Retinal pigment epithelial cell (primary cell): ENCODE measurements at places on chromosomes 5 and 9.

DNA sequence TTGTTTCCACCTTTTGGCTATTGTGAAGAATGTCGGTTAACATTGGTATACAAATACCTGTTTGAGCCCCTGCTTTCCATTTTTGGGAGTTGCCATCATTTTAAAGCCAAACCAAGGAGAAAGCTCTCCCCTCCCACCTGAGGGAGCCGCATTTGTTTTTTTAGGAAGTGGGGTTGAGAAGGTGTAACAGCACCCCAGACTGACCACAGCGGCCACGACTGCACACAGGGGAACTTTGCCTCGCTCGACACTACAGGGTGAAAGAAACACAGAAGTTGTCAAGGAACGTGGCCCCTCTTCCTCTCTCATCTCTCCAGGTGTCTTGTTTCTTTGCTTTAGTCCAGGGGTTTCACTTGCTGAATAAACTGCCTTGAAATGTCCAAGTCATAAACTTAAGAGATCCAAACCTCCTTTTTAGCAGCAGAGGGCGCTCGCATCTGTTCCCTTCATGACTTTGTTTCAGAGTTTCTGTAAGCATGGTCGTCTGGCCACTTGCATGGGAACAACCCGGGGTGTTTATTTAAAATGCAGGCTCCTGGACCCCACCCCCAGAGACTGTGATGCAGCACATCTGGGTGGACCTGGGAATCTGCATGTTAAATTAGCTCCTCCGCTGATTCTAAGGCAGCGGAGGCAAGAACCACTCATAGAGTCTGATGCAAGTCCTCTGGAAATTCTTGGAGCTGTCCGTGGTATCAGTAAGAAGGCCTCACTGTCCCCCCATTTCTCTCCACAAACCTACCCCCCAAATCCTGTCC, 2.1 kb upstream of the TTLL11 start:
- peak; percentile 20 for DNase-seq

- peak; percentile 94 for DNase-seq
These were observed 157.1 kb downstream of the ZNF462 start for GRCh38 chr9:107020040-107020530.

DNA sequence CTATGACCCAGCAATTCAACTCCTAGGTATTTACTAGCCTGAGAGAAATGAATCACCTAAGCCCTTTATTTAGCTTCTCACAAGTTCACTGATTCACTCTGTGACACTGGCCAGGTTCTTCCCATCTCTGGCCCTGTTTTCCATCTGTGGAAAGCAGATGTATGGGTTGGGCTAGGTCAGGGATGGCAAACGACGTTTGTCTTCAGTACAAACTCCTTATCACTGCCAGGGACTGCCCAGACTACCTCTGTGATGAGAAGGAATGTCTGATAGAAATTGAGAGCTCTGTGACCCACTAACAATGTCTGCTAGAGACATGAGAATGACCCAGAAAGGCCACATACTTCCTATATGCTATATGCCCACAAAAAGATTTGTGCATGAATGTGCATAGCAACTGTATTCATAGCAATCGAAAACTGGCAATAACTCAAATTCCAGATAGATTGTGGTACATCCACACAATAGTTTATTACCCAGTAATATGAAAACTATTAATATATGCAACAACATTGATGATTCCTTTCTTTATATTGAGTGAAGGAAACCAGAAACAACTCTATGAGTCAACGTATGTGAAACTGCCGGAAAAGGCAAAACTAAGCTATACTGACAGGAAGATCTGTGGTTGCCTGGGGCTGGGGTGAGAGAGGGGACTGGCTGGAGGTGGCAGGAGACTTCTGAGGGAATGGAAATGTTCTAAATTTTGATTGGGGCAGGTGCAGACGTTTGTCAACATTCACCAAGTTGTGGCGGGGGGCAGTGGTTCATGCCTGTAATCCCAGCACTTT, 32.0 kb upstream of the ADAM19 start:
- peak; percentile 30 for DNase-seq

DNA sequence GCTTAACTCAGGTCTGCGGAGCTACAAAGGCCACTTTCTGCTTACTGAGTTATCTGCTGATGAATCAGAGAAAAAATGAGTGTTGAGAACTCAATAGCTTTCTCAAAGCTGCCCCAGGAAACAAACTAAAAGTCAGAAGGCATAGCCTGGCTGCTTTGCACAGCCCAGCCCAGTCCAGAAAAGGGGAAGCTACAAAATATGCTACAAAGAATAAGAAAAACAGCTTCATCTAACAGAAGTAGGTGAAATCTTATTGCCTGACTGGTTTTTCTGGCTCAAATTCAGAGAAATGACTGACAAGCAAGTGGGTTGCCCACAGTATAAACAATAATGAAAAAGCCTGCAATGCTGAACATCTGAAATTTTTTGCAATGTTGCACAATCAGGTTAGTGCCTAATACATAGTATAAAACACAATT, 156.2 kb downstream of the PPP2R2B start:
- peak; percentile 52 for DNase-seq

DNA sequence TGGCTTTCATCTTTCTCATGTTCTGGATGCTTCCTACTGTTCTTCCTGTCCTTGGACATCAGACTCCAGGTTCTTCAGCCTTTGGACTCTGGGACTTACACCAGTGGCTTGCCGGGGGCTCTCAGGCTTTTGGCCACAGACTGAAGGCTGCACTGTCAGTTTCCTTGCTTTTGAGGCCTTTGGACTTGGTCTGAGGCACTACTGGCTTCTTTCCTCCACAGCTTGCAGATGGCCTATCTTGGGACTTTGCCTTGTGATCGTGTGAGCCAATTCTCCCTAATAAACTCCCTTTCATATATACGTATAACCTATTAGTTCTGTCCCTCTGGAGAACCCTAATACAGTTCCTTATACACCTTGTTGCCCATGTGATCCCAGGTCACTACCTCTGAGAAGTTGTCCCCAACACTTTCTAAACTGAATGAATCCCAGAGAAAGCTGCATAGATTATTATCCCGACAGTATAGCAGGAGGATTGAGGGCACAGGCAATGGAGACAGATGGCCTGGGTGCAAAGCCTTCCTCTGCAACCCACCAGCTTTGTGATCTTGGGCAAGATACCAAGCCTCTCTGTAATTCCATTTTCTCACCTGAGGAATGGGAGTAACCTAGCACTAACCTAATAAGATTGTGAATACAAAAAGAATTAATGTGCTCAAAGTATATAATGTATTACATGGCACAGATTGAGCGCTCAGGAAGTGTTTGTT, 449.6 kb upstream of the BRINP1 start:
- DNase-seq, result no peak

DNA sequence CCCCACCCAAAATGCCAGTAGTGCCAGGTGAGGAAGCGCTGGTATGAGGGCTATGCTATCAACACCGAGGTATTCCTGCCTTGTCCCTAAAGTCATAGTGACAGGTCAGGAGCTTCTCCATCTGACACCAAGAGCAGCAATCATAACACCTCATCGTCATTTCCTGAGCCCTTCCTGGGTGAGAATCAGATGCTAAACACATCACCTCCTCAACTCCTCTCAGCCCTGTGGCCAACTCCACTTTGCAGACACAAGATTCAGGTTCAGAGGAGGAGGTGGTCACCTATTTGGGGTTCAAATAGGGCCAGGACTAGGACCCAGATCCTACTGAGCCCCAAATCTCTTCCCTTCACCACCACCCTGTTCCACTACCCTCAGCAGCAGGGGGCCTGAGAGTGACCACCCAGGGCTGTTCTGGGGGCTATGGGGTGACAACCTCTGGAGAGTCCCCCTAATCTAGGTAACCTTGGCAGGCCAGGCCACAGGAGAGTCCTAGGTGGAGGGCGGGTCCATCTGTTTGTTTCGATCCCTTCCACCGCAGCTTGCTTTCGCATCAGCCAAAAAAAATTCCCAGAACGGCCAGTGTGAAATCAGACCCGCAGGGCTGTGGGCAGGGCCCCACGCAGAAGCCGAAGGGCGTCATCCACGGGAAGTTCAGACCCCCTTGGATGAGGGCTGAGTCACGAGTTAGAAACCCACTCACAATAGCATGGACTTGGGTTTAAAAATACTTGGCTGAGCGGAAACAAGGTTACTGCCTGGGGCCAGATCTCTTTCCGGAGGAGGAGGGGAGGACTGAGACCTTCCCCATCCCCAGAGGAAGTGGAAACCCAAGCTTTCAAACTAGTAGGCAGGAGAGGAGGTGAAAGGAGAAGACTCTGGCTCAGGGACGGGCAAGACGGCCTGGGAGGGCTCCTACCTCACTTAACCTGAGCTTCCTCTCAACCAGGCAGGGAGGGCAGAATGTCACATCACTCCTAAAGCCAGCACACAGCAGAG, 8.7 kb downstream of the STK10 start:
- DNase-seq, result no peak

DNA sequence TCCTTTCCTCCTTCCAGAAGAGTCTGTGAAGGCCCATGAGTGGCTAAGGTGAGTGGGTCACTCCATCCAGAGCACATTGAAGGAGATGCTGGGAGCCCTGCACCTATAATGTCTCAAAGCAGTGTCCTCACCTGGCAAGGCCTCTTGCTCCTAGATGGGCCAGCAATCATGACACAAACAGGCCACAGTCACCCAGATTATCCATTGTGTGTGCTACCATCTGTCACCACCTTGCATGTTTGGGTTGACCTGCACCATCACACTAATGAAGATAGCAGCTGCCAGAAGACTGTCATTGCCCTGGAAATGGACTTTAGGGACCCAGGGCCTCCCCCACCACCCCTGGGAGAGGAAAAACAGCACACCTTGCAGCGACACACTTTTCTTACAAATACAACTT, 69.6 kb downstream of the GABBR2 start:
- DNase-seq, result no peak

DNA sequence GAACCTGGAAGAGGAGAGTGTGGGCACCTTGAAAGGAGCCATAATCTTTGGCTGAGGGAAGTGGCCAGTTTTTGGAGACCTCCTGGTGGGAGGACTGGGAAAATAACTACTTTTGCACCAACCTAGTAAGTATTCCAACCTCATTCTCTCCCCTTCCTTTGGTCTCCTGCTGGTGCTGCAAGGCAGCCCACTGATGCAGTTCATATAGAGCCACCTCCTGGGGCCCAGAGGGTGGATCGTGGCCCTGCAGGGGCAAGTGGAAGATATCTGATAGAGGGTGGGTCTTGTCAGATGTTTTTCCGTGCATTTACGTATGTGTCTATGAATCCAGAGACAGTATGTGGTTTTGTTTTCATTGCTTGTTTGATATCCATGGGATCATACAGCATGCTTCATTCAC, 172.8 kb upstream of the PITX1 start:
- DNase-seq, result no peak

- DNase-seq, result no peak
These were observed 338.5 kb downstream of the PLK2 start for GRCh38 chr5:58121391-58121790.

GRCh38 chr9:96141666-96142065, 160.3 kb downstream of the HSD17B3 start:
- no peak for DNase-seq

DNA sequence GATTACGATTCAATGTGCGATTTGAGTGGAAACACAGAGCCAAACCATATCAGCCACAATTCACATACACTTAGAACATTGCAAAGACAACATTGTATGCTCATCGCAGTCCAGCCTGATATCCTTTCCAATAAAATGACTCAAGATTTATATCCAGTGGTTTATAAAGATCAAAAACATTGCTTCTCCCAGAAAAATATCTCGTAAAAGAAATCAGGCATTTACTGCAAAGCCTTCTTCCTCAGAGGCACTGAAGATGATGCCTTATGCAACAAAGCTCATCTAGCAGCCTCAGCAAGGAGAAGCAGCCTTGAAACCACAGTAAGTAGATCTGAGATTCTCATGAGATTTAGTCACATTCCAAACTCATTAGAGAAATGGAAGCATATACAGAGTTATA, 523.8 kb downstream of the ELAVL2 start:
- no peak for DNase-seq

- no peak for DNase-seq
These were observed 56.3 kb upstream of the KCNN2 start for GRCh38 chr5:114305402-114306207.

DNA sequence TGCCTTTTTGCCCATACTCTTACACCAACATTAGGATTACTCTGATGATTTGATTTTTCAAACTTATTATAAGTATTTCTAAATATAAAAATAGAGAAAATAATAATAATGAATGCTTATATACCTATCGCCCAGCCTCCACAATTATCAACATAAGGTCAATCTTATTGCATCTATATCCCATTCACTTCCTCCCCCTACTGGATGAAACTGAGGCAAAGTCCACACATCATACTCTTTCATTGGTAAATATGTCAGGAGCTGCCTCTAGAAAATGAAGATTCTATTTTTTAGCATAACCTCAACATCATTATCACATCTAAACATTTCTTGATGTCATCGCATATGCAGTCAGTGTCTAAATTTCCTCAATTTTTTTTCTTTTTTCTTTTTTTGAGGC, 44.3 kb downstream of the SH3RF2 start:
- no peak for DNase-seq

DNA sequence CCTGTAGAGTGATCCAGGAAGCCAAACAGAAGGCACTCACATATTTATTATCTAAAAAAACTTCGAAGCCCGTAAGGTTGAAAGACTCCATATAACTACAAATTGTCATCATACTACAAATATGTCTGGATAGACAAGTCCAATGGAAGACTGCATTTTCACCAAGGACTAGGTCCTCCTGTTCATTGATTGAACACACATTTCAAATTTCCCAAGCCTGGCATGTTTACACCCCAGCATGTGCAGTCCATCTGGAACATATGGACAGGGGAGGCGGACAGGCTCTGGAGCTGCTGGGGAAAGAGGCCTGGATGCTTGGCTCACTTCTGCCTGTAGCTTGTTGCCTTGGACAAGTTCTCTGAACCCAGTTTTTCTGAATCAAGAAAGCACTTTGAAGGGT, 378.7 kb downstream of the ENC1 start:
- DNase-seq, result no peak

- DNase-seq, result no peak
These were observed 324.7 kb upstream of the GRAMD2B start for GRCh38 chr5:126098330-126099017.

- no peak for DNase-seq
These were observed 3.0 kb downstream of the NUDT2 start for GRCh38 chr9:34332076-34332964.

DNA sequence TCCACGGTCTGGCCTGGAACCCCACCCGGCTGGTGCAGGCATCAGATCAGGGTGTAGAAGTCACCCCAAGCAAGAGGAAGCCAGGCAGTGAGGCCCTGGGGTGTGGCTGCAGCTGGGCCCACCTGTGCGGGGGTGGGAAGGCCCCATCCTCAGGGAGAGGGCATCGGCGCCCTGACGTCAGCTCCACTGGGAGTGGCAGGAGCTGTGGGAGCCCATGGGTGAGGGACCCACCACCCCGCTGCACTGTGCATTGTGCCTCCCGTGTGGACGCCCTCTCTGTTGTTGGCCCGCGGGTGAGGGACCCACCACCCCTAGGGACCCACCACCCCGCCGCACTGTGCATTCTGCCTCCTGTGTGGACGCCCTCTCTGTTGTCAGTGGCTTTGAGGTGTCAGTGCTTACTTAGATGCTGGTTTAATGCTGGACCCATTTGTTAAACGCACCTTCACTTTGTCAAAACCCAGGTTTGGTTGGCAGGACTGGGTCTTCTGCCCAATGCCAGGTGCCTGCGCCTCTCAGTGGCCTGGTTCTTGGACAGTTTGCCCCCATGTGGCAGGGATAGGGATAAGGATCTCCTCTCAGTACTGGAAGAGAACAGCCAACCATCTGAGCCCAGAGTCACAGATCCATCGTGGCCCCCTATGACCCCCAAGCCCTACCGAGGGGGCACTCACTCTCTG, 6.9 kb upstream of the EXOC3 start:
- no peak for DNase-seq
